ENCODE measurements at places on chromosomes 11 and 22. TPM values are rescaled to one million over a fixed set of nuclear protein-coding genes. Genes with fewer than 3 reads are reported as not detected.

DNA sequence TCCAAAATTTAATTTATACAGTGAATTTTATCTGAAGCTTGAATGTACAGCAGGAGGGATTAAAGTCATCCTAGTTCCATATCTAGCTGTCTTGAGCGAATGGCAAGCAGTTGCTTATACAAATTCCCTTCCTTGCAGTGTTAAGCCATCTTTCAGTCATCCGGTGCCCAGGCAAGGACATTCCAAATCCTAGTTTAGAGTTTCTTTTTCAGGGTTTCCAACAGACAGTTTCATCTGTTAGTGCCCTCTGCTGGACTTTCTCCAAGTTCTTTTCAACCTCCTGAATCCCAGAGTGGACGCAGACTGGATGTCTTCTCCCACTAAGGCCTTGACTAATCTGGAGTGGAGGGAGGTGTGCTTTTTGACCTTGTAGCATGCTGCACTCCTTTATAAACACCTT lies 45.4 kb downstream of the GRAMD1B start:
- DNase-seq = no peak

KDM2A gene
- total RNA-seq = 16.7 TPM

GRCh38 chr22:41642331-41643110 lies 21.4 kb downstream of the XRCC6 start:
- DNase-seq = no peak

DNA sequence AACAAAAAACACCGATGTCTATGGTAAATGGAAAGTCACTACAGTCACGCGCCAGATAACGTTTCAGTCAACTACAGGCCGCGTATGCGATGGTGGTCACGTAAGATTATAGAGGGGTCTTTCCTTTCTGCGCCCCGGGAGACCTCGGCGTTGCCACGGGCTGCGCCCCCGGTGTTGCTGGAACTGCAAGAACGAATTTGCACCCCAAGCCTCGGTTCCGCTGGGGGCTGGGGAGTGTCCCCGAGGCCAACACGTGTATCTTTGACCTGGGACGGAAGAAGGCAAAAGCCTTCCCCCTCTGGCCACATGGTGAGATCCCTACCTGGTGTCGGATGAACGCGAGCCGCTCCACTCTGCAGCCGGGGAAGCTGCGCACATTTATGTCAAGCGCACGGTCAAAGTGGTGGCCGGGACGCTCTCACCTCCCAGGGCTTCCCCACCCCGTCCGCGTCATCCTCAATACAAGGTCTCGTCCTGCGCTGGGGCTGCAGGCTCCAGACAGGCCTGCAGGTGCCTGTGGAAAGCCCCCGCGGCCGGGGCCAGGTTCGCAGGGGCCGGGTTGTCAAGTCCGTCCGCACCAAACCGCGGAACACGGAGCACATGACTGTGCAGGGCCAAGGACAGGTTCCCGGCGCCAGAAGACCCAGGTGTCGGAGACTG lies 29.3 kb upstream of the APLP2 start:
- no peak for DNase-seq

DNA sequence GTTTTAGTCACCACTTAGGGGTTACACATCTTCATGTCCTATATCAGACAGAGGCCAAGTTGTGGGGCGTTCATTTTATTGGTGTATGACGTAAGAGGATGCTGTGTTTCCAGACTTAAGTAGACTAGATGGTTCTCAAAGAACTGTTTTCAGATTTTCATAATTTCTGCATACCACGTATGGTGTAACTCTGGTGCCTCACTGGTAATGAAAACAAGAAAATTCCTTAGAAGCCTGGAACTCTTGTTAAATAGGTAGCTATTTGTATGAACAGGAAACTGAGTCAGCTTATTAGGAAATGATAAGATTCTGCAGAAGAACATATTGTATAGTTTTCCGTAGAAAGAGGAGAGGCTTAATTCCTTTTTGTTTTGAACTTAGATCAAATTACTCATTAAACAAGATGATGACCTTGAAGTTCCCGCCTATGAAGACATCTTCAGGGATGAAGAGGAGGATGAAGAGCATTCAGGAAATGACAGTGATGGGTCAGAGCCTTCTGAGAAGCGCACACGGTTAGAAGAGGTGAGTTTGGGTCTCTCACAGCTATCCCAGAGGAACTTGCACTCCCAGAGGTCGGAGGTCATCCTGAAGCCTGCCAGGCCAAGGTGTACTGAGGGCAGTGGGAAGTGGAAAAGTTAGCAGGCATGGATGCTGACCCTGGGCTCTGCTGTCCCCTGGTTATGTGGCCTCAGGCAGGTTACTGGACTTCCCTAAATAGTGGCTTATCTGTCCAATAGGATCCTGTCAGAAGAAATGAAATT lies 3.9 kb downstream of the CDC45 start:
- DNase-seq = no peak

DNA sequence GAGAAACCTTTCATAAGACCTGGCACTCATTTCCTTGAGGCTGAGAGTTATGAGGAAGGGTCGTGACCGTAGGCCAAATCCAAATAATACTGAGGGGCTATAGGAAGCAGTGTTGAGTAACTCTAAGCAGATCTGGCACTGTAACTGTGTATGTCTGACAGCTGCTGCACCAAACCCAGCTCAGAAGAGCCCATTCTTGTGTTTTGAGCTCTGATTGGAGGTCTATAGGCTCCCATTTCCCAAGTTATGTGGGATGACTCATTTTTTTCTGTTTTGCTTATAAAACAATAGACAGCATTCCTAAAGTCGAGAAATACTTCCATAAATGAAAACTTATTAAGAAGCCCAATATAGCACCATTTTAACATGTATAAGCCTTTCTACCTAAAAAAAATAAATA lies 645.8 kb downstream of the DLG2 start:
- DNase-seq = no peak

SLC22A9 gene
- not detected for total RNA-seq

MOGAT2 gene
- not detected for total RNA-seq

All from MG63 (cell line).